PC-3 (cell line): ENCODE measurements at places on chromosomes 12 and 14. TPM values are rescaled to one million over a fixed set of nuclear protein-coding genes. Genes with fewer than 3 reads are reported as not detected.

DNA sequence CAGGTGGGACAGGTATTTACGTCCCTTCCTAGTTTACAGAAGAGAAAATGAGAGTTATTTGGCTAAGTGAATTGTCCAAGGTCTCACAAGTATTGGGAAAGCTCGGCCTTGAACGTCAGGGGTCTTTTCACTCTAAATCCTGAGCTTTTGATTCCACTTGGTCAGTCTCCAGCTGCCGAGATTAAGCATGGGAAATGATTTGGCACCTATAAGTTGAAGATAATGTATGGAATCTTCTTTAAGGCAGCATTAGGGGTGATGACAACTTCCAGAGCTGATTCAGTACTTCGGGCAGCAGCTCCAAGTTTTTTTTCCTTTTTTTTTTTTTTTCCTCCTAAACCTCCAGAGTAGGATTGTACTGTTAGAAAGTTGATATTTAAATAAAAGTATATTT lies 722 bp downstream of the FAM234B start:
- H3K27ac ChIP-seq: no peak overlapping the region
- peak overlapping the region; percentile 97 for H3K4me3 ChIP-seq
- peak; percentile 7 for DNase-seq

GRCh38 chr12:130494736-130495135 lies 157.0 kb downstream of the PIWIL1 start:
- no peaks in the 10 kb centered on the region for H3K36me3 ChIP-seq
- no peak overlapping the region for H3K27ac ChIP-seq
- no peak overlapping the region for H3K4me3 ChIP-seq
- no peaks in the 10 kb centered on the region for H3K27me3 ChIP-seq

DNA sequence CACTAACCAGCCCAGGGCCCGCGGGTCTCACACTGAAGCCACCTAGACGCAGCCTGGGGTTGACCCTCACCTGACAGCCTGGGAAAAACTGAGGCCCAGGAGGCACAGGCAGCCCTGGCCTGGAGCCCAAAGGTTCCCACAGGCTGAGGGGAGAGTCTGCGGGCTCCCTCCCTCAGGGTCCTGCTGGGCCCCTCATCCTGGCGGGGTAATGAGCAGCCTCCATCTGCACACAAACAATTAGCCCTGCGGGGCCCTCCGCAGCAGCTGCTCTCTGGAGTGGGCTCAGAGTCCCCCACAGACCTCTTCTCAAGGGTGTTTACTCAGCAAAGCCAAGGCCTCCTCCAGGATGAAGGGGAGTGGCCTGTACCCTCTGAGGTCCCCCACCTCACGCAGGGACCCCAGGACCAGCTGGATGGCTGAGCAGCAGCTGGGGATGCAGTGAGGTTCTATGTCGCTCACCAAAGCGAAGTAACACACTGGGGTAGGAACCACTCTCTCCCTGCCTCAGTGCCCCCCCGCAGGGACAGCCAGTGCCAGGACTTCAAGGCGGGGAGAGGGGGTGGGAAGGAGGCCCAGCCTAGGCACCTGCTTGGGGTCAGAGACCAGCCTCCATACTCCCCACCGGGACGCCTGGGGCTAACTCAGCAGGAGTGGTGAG lies 7.3 kb downstream of the AKT1 start:
- no peak for DNase-seq
- H3K36me3 ChIP-seq: peaks cover 4% of the 10 kb centered on the region; the same call in 1 of the 2 replicates
- H3K27me3 ChIP-seq: no peaks in the 10 kb centered on the region
- H3K27ac ChIP-seq: no peak overlapping the region
- no peaks in the 10 kb centered on the region; the same call in 1 of the 2 replicates for H3K4me1 ChIP-seq

DNA sequence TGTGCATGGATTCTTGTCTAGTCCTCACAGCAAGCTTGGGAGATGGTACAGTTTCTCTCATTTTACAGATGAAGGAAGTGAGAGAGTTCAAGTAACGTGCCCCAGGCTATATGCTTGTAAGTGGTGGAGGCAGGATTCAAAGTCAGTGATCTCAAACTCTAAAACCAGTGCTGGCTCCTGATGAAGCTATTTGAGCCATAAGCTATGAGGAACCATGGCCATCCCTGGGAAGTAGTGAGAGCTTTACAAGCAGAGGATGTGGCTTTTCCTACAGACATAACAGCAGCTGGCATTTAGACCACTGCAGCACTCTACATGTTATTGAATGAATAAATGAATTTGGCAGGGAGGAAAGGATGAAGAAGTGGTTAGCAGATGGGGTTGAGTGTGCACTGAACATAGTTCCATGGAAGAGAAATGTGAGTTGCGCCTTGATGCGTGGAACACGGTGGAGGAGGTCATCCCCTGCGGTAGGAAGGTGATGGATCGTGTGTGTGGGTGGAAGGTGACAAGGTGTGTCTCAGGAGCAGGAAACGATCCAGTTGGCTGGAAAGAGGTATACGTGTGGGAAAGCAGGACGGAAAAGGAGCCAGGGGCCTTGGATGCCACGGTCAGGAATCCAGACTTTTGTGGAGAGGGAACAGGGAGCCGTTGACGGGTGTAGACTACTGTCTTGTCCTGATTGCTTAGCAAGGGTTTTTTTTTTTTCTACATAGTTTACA lies 65.2 kb downstream of the RFX4 start:
- no peak overlapping the region for H3K27ac ChIP-seq
- H3K4me1 ChIP-seq: peaks cover 6% of the 10 kb centered on the region; the same call in 1 of the 2 replicates
- no peak overlapping the region for H3K4me3 ChIP-seq
- DNase-seq: no peak

DNA sequence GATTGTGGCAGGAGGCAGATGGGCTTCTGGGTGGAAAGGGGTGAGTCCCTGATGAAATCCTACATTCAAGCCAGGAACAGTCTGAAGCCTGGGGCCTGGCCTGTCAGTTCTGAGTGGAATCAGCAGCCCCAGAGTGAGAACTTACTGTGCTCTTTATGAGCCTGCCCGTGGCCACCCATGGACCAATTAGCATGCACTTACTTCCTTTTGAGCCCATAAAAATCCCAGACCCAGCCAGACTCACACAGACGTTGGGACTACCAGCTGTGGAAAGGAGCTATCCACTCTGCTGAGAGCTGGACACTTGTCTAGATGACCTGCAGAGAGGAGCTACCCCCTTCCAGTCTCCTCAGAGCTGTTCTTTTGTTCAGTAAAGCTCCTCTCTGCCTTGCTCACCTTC lies 104.5 kb downstream of the MNAT1 start:
- DNase-seq: no peak
- H3K4me1 ChIP-seq: no peaks in the 10 kb centered on the region
- H3K27me3 ChIP-seq: no peaks in the 10 kb centered on the region
- H3K36me3 ChIP-seq: no peaks in the 10 kb centered on the region; the same call in 1 of the 2 replicates

DNA sequence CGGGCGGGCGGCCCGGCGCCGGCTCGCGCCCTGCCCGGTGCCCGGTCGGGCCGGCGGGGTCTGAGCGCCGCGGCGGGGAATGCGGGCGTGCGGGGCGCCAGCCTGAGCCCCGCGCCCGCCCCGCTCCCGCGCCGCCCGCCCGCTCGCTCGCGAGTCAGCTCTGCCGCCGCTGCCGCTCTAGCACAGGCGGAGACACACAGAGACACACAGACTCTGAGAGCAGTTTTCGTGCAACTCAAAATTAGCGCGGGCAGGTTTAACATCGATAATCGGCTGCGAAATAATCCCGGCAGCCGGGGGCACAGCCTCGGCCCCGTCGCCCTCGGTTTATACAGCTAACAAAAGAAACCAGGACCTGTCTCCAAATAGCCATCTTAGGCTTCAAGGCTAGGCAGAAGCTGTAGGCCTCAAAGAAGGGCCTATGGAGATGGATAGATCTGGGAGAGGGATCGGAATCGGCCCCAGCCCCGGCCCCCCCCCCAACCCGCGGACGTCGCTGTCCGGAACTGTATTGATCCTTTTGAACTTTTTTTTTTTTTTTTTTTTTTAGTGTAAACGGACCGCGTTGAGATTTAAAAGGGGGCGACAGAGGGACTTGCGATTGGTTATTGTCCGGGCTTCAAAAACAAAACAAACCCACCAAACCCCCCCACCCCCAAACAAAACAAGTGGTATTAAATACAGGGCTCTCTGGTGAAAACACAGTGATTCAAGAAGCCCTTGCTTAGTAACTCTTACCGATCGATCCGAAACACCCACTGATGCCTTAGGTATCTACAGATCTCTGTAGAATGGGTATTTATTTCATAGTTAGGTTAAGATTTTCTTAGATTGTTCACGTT lies 1.1 kb downstream of the ARID2 start:
- peaks cover 21% of the 10 kb centered on the region for H3K4me1 ChIP-seq
- no peaks in the 10 kb centered on the region for H3K36me3 ChIP-seq
- H3K27ac ChIP-seq: peak overlapping the region; percentile 83
- peak; percentile 37 for DNase-seq
- no peaks in the 10 kb centered on the region for H3K27me3 ChIP-seq

Gene CGRRF1
- 31.3 and 31.5 TPM in 2 replicates for total RNA-seq

Gene SLC6A13
- total RNA-seq: not detected in 2 replicates

Gene HOXC10
- 0.69 and 2.9 TPM in 2 replicates for total RNA-seq

Gene ABCB9
- total RNA-seq: 18.4 and 20.9 TPM in 2 replicates

Gene SELPLG
- 0.63 and 0.73 TPM in 2 replicates for total RNA-seq
